ENCODE measurements at places on chromosomes 3 and 15.
A peak's percentile ranks its signal among the peaks of the same experiment; 100 is the strongest.

GRCh38 chr3:63228677-63229076 is 49.4 kb upstream of the SYNPR start:
- no peak for DNase-seq

DNA sequence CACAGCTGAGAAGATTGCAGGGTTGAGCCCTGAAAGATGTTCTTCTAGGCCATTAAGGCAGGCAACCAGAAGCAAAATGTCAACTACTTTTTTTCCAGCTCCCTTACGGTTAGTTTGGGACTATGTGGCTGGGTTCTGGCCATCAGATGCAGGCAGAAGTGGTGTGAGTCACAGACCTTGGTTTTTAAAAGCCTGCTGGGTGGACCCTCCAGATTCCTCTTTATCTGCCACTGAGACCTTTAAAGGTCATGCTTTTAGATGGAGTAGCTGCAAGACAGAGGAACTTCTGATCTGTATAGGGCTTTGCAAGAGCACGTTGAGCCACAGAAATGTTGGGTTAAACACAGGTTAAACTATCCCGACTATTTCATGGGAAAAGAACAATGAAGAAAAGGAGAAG is 102.9 kb downstream of the CHST2 start:
- no peak for DNase-seq

DNA sequence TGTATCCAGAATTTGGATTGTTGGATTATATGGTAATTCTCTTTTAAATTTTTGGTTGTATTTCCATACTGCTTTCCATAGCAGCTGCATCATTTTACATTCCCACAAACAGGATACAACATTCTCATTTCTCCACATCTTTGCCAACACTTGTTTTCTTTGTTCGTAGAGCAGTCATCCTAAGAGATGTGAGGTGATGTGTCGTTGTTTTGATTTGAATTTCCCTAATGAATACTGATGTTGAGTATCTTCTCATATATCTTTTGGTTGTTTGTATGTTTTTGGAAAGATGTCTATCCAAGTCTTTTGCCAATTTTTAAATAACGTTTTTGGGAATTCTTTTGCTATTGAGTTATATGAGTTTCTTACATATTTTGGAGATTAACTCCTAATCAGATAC is 93.6 kb downstream of the GMNC start:
- DNase-seq, result no peak

DNA sequence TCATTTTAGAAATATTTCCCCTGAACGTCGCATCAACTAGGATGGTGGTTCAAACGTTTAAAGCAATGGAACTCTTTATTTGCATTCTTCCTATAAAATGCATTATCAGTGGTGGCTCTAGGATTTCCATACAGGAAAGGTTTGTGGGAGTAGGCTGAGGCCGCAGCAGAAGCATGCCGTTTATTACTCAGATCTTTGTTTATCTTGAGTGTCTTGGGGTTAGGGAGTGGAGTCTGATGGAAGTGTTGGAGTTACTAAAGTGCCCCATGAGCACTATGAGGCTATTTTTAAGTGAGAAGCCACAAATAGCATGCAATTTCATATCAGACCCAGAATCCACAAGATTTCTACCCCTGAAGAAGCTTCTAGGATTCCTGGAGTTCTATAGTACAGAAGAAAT is 26.2 kb downstream of the ATOSA start:
- no peak for DNase-seq

DNA sequence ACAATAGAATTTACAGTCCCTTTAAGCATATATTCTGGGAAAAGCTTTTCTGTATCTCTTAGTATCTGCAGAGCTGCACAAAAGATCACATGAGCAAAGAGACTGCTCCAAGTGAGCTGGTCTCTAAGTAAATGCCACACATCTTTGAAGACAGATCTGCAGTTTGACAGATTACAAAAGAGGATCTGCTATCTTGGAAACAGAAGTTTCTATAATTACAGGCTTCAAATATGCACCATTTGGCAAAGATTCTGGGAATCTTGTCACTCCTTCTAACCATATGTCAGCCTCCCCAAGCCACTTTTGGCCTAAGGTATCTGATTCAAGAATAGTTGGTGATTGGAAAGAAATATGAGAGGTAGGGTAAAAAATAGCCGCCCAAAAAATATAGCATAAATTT is 9.6 kb upstream of the CFAP44 start:
- no peak for DNase-seq

GRCh38 chr3:27978440-27978839 is 256.3 kb upstream of the EOMES start:
- no peak for DNase-seq

DNA sequence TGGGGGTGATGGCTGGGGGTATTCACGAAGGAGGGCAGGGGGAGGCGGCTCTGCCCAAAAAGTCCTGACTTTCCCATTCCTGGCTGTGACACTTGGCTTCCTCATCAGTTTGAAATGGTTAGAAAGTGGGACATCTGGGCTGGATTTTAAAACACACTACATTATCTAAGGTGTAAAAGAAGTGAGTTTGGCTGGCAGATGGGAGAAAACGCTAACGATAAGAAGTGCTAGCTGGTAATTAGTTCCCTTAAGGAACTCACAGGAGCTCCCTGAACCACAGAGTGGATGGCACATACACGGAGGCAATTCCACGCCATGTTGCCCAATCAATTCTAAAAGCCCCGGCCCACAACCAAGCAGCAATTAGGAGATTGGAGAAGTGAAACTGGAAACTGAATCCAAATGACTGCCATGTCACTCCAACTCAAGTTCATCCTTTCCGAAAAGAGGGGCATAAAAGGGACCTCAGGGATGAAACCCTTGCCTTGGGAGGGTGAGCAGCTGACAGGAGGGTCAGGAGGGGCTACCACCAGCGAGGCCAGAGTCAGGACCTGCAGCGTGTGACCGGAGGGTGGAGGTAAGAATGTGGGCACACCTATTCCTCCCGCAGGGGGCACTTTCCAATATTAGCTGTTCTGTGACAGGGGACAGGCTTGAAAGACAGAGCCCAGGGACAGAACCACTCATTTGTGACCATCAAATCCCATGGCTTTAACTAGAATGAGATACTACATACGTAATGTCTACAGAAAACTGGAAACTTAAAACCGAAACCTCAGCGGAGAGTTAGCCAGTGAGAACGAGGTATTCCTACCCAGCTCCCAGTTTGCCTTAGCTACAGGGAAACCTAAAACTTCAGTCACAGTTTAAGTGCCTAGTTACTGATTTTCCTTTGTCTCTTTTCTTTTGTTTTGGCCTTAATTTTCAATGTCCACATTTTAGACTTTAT is 95.3 kb upstream of the OXTR start:
- no peak for DNase-seq

- no peak for DNase-seq
Observed at GRCh38 chr3:69715204-69715603, 24.1 kb upstream of the MITF start.

DNA sequence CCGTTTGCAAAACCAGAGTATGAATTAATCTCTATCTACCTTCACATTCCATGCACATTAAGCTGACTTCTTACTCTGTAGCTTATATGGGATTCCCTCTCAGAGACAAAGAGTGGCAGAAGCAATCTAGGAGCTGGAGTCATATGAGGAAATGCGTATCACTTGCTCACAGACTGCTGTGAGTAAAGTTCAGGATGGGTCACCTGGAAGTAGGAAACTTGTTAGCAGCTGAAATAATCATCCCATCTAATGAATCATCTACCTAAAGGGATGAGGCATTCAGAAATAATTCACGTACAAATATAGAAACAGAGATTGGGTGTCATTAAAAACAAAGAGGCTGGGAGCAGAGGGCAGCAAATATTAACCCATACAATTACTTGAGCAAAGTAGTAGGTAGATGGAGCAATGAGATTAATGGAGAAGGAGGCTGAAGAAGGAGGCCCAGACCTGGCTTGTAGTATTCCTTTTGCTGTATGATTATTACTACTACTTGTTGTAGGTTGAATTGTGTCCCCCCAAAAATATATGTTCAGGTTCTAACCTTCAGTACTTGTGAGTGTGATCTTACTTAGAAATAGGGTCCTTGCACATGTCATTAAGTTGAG is 866.3 kb downstream of the ROBO2 start:
- no peak for DNase-seq

DNA sequence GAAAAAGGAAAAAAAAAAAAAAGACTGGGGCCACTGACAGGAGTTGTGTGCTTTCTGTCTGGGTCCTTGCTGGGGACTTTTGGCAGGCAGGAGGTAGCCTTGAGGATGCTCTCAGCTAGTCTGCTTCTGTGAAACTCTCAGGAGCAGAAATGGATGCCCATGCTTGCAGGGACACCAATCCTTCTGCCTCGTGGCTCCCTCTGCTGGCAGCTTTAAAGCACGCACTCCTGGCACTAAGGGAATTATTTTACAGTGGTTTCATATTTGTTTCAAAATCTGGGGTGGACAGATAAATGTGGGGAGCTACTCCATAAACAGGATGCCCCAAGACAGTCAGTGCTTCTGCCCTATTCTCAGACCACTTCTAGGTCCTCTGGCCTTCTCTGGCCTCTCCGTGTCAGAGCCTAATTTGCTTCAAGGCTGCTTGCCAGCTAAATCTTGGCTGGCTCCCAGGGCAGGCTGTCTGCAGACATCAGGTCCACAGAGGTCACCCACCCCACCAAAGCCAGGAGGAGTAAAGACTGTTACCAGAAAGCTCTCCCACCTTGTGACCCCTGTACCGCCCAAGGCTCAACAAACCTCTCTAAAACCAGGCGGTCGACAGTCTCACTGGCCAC is 17.1 kb downstream of the TRAIP start:
- DNase-seq, result peak; percentile 73

GRCh38 chr15:41043276-41043951 is 72.7 kb downstream of the INO80 start:
- DNase-seq, result no peak

DNA sequence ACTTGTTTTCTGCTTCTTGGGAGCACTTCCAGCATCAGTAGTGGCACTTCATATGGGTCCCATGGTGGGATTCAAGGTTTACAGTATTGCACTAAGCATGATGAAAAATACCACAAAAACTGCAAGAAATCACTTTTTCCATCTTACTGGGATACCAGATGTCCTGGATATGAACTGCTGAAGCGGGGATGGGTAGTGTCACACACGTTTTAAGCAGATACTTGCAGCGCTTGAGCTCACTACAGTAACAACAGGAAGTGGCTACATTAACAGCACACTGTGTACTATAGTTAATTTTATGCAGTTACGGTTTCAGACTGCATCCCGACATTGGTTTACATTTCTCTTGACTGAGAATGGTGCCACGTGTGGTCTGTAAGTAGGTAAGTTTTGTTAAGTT is 3.5 kb upstream of the ISG20 start:
- no peak for DNase-seq

DNA sequence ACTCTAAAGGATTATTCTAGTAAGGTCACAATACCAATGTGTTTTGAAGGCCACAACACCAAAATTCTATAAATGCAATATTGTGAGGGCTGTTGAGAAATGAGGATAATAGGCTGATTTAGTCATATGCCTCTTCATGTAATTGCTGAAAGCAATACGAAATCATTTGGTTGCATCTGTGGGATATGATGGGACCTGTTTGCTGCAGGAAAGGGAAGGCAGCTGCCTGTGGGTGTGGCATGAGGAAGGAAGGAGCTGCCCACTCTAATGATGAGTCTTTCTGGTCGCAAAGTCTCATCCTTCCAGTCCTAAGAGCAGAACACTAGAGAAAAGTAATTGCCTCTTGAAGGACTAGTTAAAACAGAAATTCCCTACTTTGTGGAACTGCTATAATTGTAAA is 245.3 kb upstream of the ZPLD1 start:
- DNase-seq, result no peak

DNA sequence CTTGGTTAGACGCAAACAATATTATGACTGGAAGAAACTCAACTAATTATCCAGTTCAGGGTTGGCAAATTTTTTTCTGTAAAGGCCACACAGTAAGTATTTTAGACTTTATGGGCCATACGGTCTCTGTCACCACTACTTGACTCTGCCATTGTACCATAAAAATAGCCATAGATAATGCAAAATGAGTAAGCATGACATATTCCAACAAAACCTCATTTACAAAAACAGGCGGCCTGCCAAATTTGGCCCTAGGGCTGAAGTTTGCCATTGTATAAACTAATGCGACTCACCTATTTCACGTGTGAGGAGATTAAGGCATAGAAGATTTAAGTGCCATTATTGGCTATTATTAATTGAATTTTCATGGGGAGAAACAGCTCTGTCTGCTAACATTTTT is 116.8 kb upstream of the CNTN6 start:
- no peak for DNase-seq

DNA sequence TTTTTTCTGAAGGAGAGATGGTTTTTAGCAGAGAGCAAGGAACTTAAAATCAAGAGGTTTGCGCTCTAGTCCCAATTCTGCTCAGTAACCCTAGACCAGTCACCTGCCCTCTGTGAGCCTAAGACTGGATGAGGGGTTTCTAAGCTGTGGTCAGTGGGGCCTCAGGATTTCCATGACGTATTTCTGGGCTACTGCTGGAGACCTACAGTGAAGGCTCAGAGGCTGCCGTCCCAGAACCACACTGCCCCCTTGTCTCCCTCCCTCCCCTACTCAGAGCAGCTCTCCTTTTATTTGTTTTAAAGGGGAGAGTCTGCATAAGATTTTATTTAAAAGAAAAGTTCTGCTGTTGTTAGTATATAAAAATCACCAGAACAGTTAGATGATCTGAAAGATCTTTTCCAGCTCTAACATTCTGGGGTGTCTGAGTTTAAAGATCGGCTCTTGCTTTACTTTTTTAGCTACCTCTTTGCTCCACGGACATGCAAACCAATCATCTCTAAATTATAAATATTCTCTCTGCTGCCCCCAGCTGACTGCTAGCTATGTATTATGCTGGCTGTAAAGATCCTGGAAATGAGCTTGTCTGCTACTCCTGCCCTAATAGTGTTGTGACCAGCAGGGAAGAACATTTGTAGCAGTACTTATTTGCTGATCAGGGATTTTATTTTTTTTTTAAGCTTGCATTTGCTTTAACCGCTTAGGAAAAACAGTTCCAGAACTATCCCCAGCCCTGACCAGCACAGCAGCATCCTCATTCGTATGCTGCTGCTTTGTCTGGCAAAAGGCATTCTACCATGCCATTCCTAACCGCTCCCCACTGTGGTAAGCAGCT is 28.6 kb upstream of the NDUFB4 start:
- no peak for DNase-seq

DNA sequence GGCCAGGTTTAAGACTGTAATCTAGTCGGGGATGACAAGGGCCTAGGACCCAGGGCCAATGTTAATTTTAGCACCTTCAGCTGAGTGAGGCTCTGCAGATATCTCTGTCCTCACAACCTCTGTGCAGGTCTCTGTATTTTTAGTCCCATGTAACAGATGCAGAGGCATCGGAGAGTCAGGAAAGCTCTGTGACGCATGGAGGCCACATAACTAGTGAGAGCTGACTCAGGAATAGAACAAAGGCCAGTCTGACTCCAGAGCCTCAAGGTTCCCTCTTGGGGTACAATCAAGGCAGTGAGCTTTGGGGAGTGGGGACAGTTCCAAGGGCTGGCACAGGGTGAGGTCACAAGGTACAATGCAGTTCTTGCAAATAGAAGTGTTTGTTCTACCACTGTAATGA is 31.0 kb downstream of the FSTL1 start:
- no peak for DNase-seq

DNA sequence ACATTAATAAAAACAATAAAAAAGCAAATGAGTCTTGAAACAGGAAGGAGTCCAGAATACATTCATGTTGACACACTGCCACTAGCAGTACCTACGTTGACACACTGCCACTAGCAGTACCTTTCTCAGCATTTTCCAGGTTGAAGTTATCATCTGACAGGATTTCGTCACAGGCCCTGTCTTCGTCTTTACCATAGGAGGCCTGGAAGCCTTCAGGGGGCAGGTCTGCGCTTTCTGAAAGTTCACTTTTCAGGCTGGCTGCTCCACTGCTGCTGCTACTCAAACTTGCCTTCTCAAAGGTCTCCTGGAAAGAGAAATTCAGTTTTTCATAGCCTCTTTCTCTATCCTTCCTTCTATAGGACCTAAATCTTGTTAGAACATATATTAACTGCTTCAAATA is 194.7 kb downstream of the NEK10 start:
- DNase-seq, result no peak

All from stimulated activated CD4-positive, alpha-beta T cell treated with anti-CD3 and anti-CD28 coated beads, Interleukin-4, amount 100 ng/mL, for 4 hours (primary cell).